Kidney (tissue), 22 donors: ENCODE measurements at places on chromosomes 1 and 21. TPM values are rescaled to one million over a fixed set of nuclear protein-coding genes. Genes with fewer than 3 reads are reported as not detected.

TESK2 gene
- 1.6 TPM for polyA plus RNA-seq

SLC26A9 gene
- 5.9 TPM for polyA plus RNA-seq

CBR3 gene
- 5.9 TPM for polyA plus RNA-seq

F5 gene
- polyA plus RNA-seq = 5.1 TPM

HAO2 gene
- 183 TPM for polyA plus RNA-seq

PLEKHO1 gene
- polyA plus RNA-seq = 28.0 TPM

NIT1 gene
- 91.5 TPM for polyA plus RNA-seq

PLA2G2F gene
- not detected for polyA plus RNA-seq
